ENCODE measurements at places on chromosomes 7 and 10. TPM values are rescaled to one million over a fixed set of nuclear protein-coding genes. Genes with fewer than 3 reads are reported as not detected.

GRCh38 chr7:28136420-28136819, 44.2 kb downstream of the JAZF1 start:
- H3K36me3 ChIP-seq, result no peaks in the 10 kb centered on the region
- no peak for DNase-seq
- H3K4me3 ChIP-seq, result no peak overlapping the region
- H3K27me3 ChIP-seq, result no peaks in the 10 kb centered on the region
- H3K27ac ChIP-seq, result no peak overlapping the region

DNA sequence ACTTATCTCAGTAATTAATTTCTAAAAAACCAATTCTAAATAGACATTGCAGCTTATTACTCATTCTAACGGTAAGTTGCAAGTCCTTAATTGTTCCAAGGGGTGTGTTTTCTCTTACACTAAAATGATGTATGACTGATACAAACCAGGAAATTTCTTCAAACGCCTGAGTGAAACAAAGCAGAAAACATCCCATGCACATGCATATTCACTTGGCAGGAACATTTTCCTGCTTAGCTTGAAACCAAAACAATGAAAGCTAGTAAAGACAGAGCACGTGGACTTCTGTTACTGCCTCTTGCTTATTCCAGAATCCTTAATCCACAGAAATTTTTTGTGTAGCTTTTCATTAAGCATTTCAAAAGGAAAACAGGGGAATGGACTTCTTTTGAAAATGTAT, 187.7 kb downstream of the MTERF1 start:
- no peak overlapping the region for H3K4me3 ChIP-seq
- no peaks in the 10 kb centered on the region for H3K27me3 ChIP-seq
- no peak for DNase-seq
- H3K27ac ChIP-seq, result no peak overlapping the region
- H3K4me1 ChIP-seq, result no peaks in the 10 kb centered on the region

DNA sequence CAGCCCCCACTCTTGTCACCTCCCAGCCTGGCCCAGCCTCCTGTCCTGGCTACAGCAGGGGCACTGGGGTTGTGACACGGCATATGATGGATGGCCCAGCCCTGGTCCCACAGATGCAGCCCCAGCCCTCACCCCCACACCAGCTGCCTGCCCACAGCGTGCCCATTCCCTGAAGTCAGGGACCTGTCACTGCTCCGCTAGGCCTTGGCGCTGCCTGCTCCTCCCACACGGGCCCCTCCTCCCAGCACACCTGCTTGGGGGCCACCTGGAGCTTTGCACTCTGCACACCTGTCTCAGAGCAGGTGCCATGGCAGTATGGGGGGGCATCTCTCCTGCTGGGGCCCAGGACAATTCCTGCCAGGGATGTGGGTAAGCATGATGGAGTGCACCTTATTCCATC, 3.5 kb downstream of the GCK start:
- H3K4me1 ChIP-seq, result no peaks in the 10 kb centered on the region
- H3K27me3 ChIP-seq, result peaks cover 2% of the 10 kb centered on the region
- H3K36me3 ChIP-seq, result no peaks in the 10 kb centered on the region
- H3K27ac ChIP-seq, result no peak overlapping the region
- no peak overlapping the region for H3K4me3 ChIP-seq

DNA sequence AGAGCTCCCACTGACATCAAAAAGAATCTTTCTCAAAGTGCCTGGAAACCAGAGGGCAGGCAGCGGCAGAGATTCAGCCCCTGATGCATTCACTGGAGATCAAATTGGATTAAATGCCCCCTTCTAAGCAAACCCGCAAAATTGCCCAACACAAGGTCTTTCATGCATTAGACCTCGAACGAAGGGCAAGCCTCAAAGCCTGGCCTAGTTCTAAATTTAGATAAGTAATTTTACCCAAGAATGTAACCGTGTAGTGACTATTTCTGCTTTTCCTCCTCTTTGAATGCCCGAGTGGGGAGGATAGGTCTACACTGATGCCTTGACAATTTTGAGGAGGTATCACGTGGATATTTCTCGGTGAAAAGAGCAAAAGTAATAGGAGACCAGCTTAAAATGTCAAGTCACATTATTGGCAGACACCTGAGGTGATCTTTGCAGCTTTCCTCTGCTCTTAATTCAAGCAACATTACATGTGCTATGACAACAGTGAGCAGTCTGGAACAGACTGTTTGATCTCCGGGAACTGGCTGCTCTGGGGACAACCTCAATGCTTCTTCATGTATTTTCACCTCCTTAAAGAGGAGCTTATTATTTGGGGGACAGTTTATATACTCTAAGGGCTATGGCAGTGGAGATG, 1263.5 kb upstream of the AUTS2 start:
- H3K36me3 ChIP-seq, result peaks cover 4% of the 10 kb centered on the region
- H3K4me1 ChIP-seq, result no peaks in the 10 kb centered on the region
- DNase-seq, result no peak

- H3K4me3 ChIP-seq, result no peak overlapping the region
- no peak for DNase-seq
- no peaks in the 10 kb centered on the region for H3K27me3 ChIP-seq
- H3K36me3 ChIP-seq, result peaks cover 2% of the 10 kb centered on the region
- H3K27ac ChIP-seq, result no peak overlapping the region
Observed at GRCh38 chr7:123717689-123718088, 31.1 kb downstream of the WASL start.

- H3K4me3 ChIP-seq, result no peak overlapping the region
- no peaks in the 10 kb centered on the region for H3K36me3 ChIP-seq
- no peak overlapping the region for H3K27ac ChIP-seq
- no peak for DNase-seq
- H3K4me1 ChIP-seq, result no peaks in the 10 kb centered on the region
Observed at GRCh38 chr7:47069385-47070076, 512.4 kb downstream of the TNS3 start.

DNA sequence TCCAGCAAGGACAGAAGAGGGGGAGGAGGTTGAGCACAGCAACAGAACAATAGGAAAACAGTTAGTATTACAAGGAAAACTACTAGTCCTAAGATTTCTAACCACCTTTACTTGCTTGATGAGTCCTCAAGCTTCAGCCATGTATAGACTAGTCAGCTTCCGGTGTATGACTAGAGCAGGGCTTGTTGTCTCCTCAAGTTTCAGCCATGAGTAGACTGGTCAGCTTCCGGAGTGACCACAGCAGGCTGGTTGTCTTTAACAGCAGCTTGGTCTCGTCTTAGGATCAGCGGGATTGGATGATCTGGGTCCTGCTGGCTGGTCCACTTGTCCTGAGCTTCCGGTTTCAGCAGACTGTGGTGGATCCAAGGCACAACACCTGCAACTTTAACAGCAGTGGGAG, 10.6 kb upstream of the ZNF239 start:
- H3K36me3 ChIP-seq, result no peaks in the 10 kb centered on the region

DNA sequence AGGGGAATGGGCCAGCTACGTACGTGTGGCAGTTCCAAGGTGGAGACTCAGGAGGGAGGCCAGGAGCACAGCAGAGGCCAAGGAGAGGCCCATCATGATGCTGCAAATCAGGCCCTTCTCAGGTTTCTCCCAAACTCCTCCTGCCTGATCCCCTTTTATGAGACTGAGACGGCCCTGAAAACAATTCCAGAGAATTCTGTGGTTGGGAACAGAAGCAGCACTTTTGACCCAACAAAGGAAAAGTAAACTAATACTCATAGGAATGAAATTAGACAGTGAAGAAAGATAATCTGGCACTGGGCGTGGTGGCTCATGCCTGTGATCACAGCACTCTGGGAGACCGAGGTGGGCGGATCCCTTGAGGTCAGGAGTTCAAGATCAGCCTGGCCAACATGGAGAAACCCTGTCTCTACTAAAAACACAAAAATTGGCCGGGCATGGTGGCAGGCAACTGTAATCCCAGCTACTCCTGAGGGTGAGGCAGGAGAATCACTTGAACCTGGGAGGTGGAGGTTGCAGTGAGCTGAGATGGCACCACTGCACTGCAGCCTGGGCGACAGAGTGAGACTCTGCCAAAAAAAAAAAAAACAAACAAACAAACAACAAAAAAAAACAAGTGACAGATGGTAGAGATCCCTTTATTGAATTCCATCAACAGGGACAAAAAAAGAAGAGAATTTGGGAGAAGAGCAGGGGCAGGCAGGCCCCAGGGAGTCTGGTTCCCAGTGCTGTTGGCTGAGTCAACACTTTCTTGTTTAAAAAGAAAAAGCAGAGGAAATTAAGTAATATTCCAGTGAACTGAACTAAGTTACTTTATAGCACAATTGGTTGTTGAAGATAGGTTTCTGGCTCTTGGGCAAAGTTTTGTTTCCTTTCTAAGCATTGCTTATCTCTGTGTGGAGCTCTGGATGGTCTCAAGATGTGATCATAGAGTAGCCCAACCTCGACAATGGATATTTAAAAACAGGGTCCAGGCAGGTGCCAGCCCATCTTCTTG, at the start of gene CCL26:
CCL26 (minus strand) TSS at position 131 of the 997 bp plus-strand sequence; CDS start at position 96, 35 bp downstream.
- DNase-seq, result no peak
- no peaks in the 10 kb centered on the region for H3K36me3 ChIP-seq
- no peak within 1 kb of the TSS for H3K4me3 ChIP-seq
- no peaks in the 10 kb centered on the region for H3K27me3 ChIP-seq

GRCh38 chr7:149498811-149499210, 1.2 kb upstream of the ZNF746 start:
- H3K27me3 ChIP-seq, result no peaks in the 10 kb centered on the region
- peaks cover 47% of the 10 kb centered on the region for H3K4me1 ChIP-seq
- H3K36me3 ChIP-seq, result peaks cover 5% of the 10 kb centered on the region
- H3K27ac ChIP-seq, result no peak overlapping the region
- H3K4me3 ChIP-seq, result no peak overlapping the region
- DNase-seq, result no peak

GRCh38 chr10:104209575-104210198, 22.5 kb downstream of the CFAP43 start:
- H3K4me1 ChIP-seq, result no peaks in the 10 kb centered on the region
- no peak overlapping the region for H3K4me3 ChIP-seq
- H3K36me3 ChIP-seq, result no peaks in the 10 kb centered on the region
- H3K27me3 ChIP-seq, result peaks cover 26% of the 10 kb centered on the region
- no peak overlapping the region for H3K27ac ChIP-seq

- no peaks in the 10 kb centered on the region for H3K36me3 ChIP-seq
- no peaks in the 10 kb centered on the region for H3K27me3 ChIP-seq
- H3K4me1 ChIP-seq, result no peaks in the 10 kb centered on the region
Observed at GRCh38 chr10:2119316-2119715, 382.0 kb upstream of the ADARB2 start.

DNA sequence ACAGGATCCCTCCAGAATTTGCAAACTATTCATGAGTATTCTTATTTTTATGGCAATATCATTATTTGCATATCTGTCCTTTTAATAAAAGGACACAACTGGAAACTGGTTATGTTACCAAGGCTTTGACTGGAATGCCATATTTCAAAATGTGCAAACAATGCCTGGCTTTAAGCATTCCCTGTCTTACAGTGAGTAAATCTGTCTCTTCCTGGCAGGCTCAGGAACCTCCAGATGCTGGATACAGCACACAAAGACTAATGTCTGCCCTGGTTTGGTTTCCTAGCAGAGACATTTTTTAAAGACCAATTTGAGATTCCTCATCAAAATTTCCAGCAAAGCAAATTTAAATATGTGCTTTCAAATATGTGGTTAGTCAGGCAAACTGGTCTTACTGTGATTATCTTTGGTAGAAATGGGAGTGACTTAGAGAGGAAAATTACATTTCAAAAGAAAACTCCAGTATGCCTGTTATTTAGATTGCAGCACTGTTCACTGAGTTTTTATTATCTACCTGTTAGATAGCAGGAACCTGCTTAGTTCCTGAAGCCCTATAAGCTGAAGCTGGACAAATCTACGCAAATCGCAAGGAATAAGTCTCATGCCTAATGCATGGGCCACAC, 31.3 kb downstream of the RNF216 start:
- no peaks in the 10 kb centered on the region for H3K4me1 ChIP-seq
- no peak overlapping the region for H3K4me3 ChIP-seq
- H3K27me3 ChIP-seq, result no peaks in the 10 kb centered on the region
- peaks cover 6% of the 10 kb centered on the region for H3K36me3 ChIP-seq

DNA sequence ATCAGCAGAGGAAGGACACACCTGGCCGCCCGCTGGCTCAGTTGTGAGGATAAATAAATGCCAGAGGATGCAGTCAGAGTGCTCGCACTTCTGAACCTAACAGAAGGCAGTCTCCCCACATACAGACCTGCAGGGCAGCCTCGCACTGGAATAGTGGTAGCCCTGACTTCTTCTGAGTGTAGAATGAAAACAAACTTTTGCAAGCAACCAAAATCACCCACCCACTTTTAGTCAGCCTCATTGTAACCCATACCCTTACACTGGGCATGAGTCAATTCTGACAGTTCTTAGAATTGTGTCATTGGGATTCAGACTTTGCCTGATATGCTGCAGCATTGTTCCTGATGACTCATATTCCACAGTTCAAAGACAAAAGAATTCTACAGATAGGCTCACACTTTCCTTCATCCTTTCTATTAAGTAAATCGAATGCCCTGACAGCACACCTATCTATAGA, 167.0 kb upstream of the CDK1 start:
- H3K4me3 ChIP-seq, result peak overlapping the region; percentile 79
- peak overlapping the region; percentile 33 for H3K27ac ChIP-seq
- H3K4me1 ChIP-seq, result peaks cover 40% of the 10 kb centered on the region
- H3K27me3 ChIP-seq, result no peaks in the 10 kb centered on the region
- H3K36me3 ChIP-seq, result no peaks in the 10 kb centered on the region

DNA sequence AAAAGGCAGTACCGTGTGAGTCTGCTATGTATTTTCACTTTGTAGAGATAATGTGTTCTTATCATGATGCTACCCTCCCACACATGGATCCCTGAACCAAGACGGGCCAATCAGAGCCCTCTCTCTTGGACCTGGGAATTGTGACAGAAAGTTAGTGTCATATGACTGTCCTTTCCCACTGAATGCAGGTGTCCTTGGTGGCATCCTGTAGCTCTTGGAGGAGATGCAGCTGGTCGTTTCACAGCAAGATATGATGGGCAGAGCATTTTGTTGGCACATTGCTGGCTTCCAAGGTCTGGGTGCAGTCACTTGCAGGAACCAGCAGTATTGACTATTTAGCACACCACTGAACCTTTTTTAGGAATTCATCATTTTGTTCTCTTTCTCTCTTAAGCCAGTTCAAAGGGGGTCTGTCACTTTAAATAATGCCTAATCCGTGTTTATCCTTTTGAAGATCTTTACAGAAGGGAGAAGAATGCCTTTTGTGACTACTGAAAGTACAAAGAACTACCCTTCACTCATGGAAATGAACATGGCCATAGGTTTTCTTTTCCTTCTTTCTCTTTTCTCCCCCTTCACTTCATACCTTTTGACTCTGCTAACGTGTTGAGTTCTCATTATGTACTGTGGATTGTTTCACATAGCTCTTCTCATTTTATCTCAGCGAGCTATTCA, 125.1 kb downstream of the PLXDC2 start:
- no peaks in the 10 kb centered on the region for H3K4me1 ChIP-seq
- no peak overlapping the region for H3K27ac ChIP-seq
- H3K27me3 ChIP-seq, result no peaks in the 10 kb centered on the region
- DNase-seq, result no peak

GRCh38 chr10:1158066-1158465, 101.9 kb downstream of the WDR37 start:
- H3K36me3 ChIP-seq, result no peaks in the 10 kb centered on the region
- H3K4me3 ChIP-seq, result no peak overlapping the region
- peaks cover 6% of the 10 kb centered on the region for H3K4me1 ChIP-seq
- no peak for DNase-seq

- H3K4me3 ChIP-seq, result no peak overlapping the region
- peaks cover 14% of the 10 kb centered on the region for H3K4me1 ChIP-seq
- peaks cover 7% of the 10 kb centered on the region for H3K27me3 ChIP-seq
- no peaks in the 10 kb centered on the region for H3K36me3 ChIP-seq
Observed at GRCh38 chr7:44149571-44150465, 8.7 kb upstream of the MYL7 start.

The DOCK1 gene
- 0.35 TPM for total RNA-seq

The MEIG1 gene
- not detected for total RNA-seq

The TMEM139 gene
- total RNA-seq, result 1.5 TPM

The INMT gene
- total RNA-seq, result not detected

The FGFR2 gene
- total RNA-seq, result not detected

The PPP1R3C gene
- total RNA-seq, result 0.16 TPM

The RARRES2 gene
- total RNA-seq, result not detected

The PDE6C gene
- total RNA-seq, result not detected

The LBX1 gene
- not detected for total RNA-seq

The NOC3L gene
- 38.0 TPM for total RNA-seq

The RBM28 gene
- total RNA-seq, result 52.3 TPM
